ENCODE measurements at places on chromosomes 3 and 15.
A peak's percentile ranks its signal among the peaks of the same experiment; 100 is the strongest.

DNA sequence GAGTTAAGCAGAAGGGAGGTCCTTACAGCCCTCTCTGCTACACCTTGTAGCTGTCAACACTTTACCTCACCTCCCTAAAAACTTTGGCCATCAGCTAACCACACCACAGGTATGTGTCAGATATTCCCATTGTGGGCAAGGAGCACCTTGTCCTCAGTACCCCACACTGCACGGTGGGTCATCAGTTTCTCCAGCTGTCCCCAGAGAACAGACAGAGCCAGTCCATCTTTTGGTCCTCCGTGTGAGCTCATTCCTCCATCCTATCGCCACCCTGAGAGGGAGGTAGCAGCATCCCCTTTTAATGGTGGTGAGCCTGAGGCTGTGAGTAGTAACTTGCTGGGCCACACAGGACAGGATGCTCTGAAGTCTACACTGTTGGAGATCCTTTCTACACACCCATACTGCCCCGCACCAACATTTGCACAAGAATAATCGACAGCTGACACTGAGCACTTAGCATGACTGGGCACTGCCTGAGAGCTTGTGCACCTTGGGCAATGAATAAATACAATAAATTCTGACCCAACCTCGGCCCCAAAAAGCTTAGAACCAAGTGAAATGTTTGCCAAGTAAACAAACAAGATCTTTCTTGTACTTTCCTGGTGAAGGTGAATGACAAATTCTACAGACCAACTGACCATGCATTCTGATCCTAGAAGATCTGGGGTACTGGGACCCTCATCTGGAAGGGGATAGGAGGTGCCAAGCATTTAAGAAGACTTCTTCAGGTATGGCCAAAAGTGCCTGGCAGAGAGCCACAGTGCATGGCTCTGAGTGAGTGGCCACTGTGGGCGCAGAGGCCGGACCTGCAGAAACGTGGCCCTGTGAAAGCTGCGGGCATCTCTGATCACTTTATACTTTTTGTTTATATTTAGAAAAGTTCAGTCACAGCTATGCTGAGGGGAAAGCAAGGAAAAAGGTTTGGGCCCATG lies 6.9 kb downstream of the CHCHD4 start:
- peak; percentile 1 for DNase-seq

- no peak for DNase-seq
Observed at GRCh38 chr3:160226026-160226907, 1.0 kb downstream of the C3orf80 start.

GRCh38 chr15:90513448-90513847 lies 16.3 kb upstream of the CRTC3 start:
- no peak for DNase-seq

- DNase-seq: peak; percentile 89
Observed at GRCh38 chr3:141796081-141796888, 33.1 kb downstream of the GRK7 start.

GRCh38 chr15:45442507-45443135 lies 64.3 kb upstream of the GATM start:
- no peak for DNase-seq

GRCh38 chr15:63408524-63408923 lies 26.9 kb upstream of the CA12 start:
- DNase-seq: no peak

- no peak for DNase-seq
Observed at GRCh38 chr3:10534066-10534465, 28.7 kb upstream of the ATP2B2 start.

DNA sequence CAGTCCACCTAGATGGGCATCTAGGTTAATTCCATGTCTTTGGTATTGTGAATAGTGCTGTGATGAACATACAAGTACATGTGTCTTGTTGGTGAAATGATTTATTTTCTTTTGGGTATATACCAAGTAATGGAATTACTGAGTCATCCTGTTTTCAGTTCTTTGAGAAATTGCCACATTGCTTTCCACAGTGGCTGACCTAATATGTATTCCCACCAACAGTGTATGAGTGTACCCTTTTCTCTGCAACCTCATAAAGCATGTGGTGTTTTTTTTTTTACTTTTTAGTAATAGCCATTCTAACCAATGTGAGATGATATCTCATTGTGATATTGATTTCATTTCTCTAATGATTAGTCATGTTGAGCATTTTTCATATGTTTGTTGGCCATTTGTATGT lies 86.0 kb upstream of the NDN start:
- no peak for DNase-seq

DNA sequence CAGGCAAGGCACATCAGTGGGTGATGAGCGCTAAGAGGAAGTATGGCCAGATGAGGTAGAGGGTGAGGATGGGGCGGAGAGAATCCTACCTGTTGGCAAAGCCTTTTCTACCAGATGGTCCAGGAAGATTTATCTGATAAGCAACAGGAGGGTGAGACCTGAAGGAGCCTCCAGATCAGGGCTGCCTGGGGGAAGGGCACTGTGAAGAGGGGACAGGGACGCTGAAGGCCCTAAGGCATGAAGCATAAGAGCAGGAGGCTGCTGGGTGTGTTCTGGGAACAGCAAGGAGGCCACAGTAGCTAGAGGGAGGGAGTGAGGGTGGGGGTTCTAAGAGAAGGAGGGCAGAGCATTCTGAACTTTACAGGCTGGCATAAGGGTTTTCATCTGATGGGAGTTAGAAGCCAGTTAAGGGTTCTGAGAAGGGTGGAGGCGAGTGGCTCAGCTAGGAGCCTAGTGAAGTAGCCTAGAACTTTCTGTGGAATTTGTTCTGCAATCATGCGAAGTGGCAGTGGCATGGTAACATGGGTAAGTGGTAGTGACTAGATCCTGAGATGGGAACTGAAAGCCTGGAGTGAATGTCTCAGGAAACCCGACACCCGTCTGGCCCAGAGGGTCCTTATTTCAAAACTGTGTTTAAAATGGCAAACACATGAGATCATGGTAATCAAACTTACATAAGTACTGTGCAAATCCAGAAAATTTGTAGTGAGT lies 29.9 kb downstream of the CGNL1 start:
- DNase-seq: no peak

DNA sequence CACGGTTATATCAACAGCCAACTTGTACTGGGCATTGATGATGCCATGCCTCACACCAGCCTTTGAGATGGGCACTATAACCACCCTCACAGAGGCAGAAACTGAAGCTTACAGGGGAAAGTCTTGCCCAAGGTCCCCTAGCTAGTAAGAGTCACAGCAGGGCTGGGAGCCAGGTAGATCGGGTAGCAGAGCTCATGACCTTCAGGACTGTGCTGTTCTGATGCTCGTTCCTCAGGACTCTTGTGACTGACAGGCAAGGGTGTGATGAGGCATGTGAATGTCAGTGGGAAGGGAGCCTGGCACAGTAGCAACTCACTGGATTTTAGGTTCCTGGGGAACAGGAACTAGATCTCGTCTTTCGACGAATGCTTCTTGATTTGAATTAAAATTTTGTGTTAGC lies 65.7 kb downstream of the RLBP1 start:
- no peak for DNase-seq

DNA sequence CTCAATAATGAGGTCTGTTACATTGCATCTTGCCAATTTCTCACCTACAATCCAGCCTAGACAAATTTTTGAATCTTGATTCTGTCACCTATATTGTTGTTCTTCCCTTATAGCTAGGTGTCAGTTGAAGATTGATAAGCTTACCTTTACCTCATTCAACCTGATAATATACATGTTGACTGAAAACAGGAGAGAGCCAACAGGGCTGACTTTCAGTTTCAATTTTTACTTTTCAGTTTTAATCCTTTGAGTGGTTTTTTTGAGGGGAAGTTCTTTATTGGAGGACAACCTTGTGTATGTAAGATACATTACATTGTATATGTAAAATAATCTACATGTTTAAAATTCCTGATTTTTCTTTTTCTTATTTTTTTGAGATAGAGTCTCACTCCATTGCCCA lies 5.8 kb downstream of the ATP13A5 start:
- no peak for DNase-seq
